Activated T-cell treated with anti-CD3 and anti-CD28 coated beads, Interleukin-2, amount 50 U/mL, for 72 hours (primary cell): ENCODE measurements at places on chromosomes 4 and X. TPM values are rescaled to one million over a fixed set of nuclear protein-coding genes. Genes with fewer than 3 reads are reported as not detected.

ABCG2 gene
- total RNA-seq = 2.3 TPM

ANK2 gene
- 7.1 TPM for total RNA-seq

OSTC gene
- 83.1 TPM for total RNA-seq

GPR173 gene
- total RNA-seq = 0.31 TPM

S100P gene
- total RNA-seq = 84.6 TPM

MXRA5 gene
- total RNA-seq = not detected

PRPS2 gene
- 74.1 TPM for total RNA-seq

UGT2A1 gene
- total RNA-seq = not detected

SPANXB1 gene
- total RNA-seq = not detected

SSX4 gene
- total RNA-seq = not detected

HTRA3 gene
- total RNA-seq = not detected

XPNPEP2 gene
- 0.42 TPM for total RNA-seq

DCHS2 gene
- not detected for total RNA-seq

RHOXF2 gene
- not detected for total RNA-seq

SLC4A4 gene
- total RNA-seq = 0.46 TPM

MAGEC1 gene
- not detected for total RNA-seq

MAGEB2 gene
- total RNA-seq = not detected

MAGEA8 gene
- total RNA-seq = not detected

DMP1 gene
- not detected for total RNA-seq

FATE1 gene
- total RNA-seq = not detected
